Cerebellar cortex (tissue), 1 donor: ENCODE measurements at places on chromosomes 7 and 10.

- no peak for DNase-seq
Observed at GRCh38 chr10:129809431-129809830, 154.6 kb downstream of the EBF3 start.

DNA sequence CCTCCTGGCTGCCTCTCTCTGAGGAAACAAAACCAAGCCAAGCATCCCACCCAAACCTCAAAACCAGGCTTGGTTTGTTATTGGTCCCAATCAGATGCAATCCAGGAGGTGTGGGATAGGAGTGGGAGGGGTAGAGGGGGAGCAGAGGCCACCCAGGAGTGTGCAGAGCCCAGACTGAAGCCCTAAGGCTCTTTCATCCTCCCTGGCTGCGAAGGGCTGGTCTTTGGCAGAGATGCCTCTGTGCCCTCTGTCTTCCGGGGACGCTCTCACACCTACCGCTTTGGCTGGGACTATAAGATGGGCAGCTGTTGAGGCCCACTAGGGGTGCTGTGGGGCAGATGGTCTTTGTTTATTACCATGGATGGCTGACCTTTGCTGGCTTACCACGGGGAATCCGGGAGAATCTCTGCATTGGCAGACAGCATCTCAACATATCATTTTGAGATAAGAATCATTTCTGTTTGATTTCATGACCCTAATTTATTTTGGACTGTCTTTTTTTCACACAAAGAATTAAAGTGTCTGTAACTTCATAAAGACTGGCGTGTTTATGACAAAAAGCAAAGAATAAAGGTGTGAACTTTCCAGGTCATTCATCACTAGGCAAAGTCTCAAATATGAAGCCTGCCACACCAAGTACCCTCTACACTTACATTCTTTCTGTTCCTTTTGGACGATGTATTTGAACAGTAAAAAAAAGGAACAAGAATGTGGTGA, 6.5 kb upstream of the DENND2A start:
- DNase-seq, result peak; percentile 72

GRCh38 chr7:144780071-144780608, 55.7 kb downstream of the TPK1 start:
- DNase-seq, result no peak

- DNase-seq, result no peak
Observed at GRCh38 chr10:125102246-125102645, 58.1 kb downstream of the CTBP2 start.
